ENCODE measurements at places on chromosomes 4 and X.
A peak's percentile ranks its signal among the peaks of the same experiment; 100 is the strongest.

GRCh38 chr4:157918036-157918832, 254.6 kb downstream of the GASK1B start:
- DNase-seq: no peak

- DNase-seq: no peak
Observed at GRCh38 chr4:85478576-85478975, 3.6 kb downstream of the ARHGAP24 start.

DNA sequence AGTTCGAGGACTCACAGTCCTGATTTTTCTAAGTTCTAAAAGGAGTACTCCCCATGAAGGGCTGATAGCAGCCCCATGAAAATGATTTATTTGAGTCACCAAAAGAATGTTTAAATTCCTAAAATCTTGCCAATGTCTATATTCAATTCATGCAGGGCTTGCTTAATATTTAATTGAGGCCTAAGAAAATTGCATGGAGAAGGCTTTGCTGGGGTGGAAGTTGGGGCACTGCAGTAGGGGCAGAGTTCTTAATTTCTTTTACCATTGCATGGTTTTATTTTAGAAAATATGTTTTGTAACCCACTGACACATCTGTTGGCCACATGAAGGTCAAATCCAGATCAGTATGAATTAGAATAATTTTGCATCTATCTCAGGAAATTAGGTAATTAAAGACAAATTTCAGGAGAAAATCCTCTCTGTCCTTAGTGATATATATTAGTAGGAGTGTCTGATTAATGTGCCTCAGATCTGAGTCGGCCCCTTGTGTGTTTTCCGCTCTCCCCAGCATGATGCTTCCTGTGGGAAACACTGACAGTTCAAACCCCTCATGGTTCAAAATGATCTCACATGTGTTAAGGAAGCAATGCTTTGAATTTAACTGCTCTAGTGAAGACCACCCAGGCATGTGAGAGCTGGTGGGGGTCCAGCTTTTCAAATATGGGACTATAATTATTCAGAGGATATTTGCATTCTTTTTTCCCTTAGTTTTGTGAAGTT, 54.0 kb upstream of the EGFL6 start:
- DNase-seq: no peak

DNA sequence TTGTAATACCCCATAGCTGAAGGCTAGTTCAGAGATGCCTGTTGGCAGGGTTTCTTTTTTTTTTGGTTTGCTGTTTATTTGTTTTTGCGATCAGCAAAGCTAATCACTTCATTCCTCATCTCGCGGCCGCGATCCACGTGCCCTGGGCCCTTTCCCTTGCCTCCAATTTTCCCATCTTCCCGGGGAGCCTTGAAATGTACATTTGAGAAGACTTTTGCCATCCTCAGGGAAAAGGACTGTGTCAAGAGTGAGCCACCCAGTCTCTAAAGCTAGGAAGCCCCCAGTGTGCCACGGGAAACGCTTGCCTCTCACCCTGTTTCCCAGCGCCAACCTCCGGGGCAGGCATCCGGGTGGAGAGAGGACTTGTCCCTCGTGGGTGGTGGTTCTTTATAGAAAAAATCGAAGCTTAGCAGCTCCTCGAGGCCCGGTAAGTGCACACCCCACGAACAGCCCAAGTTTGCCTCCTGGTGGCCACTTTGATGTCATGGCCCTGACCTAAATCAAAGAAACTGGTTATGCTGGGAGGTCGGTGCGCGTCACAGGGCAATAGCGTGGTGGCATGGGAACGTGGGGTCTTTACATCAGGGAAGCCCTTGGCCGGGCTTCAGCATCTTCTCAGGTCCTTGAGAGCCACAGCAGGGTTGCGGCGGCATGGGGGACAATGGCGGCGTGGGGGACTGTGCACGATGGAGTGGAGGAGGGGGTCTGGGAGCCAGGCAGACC, 42.0 kb downstream of the MAP7D3 start:
- DNase-seq: peak; percentile 78

DNA sequence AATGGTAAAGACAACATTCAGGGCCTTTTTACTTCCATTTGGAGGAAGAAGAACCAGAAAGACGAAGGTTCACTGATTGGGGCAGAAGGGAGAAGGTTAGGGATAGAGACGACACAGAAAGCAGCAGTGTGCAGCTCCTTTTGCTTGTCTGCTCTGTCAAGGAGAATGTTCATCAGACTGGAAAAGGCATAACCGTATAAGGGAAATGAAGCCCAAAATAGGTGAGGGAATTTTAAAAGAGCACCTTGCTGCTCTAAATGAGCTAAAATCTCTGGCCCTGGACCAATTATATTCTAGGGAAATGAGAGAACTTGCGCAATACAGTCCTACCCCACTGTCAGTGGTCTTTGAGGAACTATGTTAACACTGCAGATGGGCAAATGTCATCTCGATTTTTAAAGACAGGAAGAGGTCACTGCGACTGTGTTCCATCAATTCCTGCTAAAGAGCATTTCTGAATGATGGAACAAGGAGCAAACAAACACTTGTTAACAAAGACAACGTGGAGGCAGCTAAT, 909.8 kb upstream of the FTHL17 start:
- DNase-seq: no peak

DNA sequence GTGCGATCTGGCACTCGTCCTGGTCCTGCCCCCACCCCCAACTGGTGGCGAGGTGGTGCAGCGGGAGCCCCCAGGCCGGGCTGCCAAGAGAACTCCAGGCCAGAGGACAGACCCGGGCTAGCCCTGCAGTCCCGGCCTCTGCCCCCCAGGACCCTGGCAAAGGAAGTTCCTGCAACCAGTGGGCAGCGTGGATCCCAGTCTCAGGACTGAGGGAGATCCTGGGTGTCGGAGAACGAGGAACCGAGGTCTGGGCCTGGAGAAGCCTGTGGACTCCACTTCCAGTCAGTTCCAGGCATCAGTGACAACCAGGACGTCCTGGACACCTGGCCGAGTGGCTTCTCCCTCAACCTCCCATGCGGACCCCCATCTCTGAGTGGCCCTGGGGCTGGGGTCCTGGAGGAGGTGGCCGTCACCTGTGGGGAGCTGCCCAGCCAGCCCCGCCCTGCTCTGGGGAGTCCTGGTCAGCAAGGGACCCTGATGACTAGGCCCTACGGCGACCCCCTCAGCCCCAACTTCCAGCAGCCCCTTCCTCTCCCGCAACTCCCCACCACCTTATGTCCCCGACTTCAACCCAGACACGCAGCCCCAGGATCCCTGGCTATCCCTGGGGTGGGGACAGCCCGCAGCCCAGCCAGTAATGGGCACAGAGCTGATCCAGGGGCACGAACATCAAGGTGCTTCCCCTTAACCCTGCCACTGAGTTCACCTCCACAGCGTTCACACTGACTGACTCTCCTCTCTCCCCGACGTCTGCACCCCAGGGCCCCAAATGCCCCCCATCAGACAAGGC, 53.7 kb upstream of the NKX1-1 start:
- DNase-seq: no peak

DNA sequence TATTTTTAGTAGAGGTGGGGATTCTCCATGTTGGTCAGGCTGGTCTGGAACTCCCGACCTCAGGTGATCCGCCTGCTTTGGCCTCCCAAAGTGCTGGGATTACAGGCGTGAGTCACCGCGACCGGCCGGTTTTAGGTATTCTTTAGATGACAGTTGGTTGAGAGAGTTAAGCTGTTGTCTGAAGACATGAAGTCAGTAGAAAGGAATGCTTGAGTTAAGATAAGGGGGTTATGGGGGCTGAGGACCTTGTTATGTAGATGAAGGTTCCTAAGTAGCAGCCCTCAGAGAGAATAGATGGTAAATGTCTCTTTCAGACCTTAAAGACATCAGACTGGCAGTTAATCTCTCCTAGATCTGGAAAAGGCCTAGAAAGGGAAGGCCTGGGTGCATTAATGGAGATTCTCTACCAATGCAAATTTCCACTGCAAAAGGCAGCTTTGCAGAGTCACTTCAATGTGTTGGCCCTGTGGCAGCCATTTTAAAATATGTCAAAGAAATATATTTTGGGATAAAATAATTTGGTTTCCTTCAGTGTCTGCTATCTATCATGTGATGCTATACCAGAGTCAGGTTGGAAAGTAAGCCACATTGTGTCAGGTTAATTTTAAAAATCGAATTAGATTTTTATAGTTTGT, 6.4 kb upstream of the ZNF674 start:
- peak; percentile 94 for DNase-seq

Measured in ELF-1 (cell line).